ENCODE measurements at places on chromosomes 5 and 9.

GRCh38 chr9:81224166-81225081 is 464.9 kb downstream of the TLE1 start:
- no peak for DNase-seq

- peak; percentile 83 for DNase-seq
These were observed 41.4 kb upstream of the DNAH5 start for GRCh38 chr5:13985731-13986418.

DNA sequence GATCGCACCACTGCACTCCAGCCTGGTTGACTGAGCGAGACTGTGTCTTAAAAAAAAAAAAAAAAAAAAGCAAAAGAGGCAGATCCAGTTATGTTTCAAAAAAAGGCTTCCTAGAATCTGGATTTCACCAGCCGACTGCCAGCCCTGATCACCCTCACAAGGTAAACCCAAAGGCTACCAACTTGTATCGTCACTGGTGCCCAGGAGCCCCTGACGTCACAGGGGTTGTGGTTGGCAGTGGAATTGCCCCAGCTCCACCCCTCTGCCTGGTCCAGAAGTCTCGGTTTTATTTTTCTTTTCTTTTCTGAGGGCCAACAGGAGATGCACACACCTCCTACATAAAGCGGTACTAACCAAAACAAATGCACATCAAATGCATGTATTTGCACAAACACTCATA is 6.0 kb upstream of the LMX1B start:
- no peak for DNase-seq

GRCh38 chr5:59474324-59474723 is 419.2 kb downstream of the PDE4D start:
- DNase-seq, result no peak

GRCh38 chr5:78003919-78004318 is 227.8 kb upstream of the TBCA start:
- no peak for DNase-seq

DNA sequence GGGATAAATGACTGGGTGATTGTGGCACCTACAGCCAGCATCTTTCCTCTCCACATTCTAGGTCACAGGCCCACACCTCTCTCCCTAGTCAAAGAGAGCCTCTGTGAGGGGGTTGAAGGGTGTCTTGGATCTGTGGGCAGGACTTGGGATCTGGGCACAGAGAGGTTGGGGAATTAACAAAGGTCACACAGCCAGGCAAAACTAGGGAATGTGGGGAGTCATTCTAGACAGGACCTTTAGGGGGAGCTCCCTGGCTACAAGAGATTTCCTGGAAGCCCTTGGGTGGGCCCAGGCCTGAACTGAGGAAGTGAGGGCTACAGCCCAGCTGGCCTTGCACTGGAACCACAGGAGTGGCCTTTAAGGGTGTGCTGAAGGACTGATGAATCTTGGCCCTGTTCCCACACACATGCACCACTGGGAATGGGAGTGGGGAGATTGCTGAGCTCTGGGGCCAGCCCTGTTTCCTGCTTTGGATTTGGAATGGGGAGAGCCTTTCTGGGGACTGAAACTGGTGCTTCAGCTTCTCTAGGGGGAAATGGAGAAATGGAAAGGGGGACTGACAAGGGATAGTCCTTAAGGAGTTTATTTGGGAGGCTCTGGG is 12.4 kb upstream of the CXXC5 start:
- DNase-seq, result peak; percentile 98

DNA sequence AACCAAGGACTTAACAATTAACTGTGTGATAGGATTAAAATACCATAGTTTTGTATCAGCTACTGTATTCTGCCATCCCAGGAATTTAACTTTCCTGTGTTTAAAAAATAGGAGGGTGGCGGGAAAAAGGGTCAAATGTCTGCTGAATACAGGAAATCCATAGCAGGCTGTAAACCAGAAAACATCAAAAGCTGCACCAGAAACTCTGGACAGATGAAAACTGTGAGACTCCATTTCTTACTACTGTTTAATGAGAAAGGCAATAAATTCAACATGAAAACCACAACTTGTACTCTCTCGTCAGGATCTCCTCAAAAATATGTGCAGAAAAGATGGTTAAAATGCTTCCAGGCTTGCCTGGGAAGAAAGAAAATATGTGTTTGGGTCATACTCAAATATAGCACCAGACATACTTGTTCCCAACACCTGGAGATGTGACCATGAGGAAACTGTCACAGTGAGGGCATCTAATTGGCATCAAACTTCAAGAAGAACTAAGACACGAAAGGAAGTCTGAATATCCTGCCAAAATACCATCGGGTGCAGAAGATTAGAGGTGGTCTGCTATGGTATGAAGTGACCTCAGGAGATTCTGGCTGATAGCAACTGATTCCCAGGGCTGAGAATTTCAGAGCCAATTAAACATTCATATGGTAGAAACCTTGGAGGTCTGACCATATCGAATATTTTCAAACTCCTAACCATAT is 164.7 kb upstream of the TARS1 start:
- no peak for DNase-seq

GRCh38 chr5:150780187-150780692 is 1.7 kb downstream of the SMIM3 start:
- no peak for DNase-seq

- no peak for DNase-seq
These were observed 46.8 kb downstream of the FREM1 start for GRCh38 chr9:14863402-14863801.

DNA sequence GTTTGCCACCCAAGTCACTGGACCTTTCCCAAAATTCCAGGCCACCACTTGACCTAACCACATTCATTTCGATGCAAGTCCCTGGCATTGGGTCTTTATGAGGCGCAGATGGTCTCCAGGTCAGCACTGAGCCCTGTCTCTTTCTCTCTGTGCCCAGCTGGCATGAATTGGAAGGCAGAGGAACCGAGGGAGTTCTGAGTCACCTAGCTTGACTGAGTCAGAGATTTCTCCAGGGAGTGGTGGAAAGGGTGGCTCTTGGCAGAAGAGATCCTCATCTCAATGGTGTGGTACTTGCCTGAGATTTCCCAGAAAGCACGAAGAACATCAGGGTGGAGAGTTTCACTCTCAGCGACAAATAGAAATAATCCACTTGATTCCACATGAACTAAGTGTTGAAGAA is 43.8 kb downstream of the WDR36 start:
- DNase-seq, result peak; percentile 24

DNA sequence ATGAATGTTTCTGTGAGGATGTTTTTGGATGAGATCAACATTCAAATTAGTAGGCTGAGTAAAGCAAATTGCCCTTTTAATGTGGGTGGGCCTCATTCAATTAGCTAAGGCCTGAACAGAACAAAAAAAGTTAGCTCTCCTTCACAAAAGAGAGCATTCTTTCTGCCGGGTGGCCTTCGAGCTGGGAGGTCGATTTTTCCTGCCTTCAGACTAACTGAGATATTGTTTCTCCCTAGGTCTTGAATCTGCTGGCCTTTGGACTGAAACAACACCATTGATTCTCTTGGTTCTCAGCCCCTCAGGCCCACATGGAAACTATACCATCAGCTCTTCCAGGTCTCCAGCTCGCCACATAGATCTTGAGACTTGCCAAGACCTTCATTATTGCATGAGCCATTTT is 29.1 kb upstream of the FREM1 start:
- DNase-seq, result no peak

GRCh38 chr5:9455826-9456434 is 89.9 kb downstream of the SEMA5A start:
- DNase-seq, result no peak

DNA sequence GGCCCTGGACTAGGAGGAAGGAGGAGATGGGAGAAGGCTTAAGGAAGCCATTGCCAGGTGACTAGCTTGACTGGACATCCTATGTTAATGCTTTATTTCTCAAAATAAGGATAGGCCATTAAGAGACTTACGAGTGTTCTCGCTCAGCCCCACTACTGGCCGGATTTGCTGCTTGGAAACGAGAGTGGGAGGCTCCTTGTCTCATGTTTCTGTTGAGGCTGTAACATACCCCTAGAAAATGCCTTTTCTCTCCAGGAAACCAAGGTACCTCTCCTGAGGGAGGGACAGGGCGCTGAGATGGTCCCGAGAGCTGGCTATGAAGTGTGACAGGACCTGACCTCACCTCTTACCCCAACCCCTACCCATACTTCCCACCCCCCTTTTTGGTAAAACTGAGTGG is 60.0 kb downstream of the RALGPS1 start:
- DNase-seq, result no peak

- no peak for DNase-seq
These were observed 25.2 kb downstream of the TGFBR1 start for GRCh38 chr9:99130069-99130468.

DNA sequence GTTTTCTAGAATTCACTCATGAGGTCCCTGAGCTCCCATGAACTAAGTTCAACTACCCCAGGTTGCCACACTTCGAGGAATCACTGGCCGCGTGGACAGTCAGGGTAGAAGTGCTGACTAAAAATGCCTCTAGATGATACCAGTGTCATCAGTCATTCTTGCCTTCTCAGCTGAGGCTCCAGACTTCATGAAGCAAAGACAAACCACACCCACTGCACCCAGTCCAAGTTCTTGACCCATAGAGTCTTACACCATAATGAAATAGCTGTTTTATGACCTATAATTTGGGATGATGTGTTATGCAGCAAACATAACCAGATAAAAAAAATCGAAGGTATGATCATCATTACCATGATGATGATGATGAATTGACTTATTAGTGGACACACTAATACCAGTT is 632.9 kb upstream of the TLE4 start:
- no peak for DNase-seq

DNA sequence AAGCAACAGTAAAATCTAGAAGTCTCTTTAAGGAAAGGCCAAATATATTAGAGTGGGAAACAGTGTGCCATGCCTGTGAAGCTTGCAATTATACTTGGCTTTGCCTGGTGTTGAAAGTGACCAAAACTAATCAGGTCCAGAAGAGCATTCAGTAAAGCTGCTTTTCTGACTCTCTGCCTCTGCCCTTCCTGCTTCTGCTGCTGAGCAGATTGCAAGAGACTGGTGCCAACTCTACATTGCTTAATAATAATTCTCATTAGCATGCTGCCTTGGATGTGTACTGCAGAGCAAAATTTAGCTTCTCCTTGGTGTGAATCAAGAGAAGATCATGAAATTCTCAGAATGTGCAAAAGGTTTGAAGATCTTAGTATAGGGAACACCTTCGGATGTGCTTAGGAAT is 120.4 kb upstream of the RFX3 start:
- no peak for DNase-seq

DNA sequence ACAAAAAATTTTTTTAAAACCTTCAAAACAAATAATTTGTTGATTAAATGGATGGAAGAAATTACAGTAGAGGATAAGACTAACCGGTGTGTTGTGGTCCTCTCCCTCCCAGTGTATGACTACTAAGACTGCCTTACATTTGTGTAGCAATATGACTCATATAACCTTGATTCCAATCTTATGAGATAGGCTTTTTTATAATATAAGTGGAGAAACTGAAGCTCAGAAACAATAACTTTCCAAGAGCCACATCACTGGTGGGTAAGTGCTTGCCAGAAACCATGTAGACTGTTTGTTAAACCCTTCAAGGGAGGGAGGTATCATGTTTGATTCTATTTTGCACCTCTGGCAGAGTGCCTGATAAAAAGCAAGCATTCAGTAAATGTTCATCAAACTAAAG is 47.5 kb downstream of the NLN start:
- peak; percentile 32 for DNase-seq

DNA sequence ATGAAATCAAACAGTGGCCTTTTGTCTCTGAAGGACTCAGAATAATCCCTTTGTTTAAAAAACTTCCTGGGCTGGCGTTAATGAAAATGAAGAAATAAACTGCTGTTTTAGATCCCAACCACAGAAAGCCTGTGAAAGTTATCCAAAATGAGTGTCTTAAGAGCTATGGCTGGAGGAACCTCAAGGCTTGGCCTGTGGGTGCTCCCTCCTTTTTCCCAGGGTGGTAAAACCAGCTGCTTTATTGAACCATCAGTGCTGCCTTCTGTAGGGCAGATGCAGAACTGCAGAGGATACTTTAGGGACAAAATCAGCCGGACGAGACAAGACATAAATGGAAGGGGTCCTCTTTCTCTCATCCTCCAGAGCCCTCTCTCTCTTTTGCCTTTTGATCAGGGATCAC is 100.9 kb downstream of the SMARCA2 start:
- DNase-seq, result no peak

DNA sequence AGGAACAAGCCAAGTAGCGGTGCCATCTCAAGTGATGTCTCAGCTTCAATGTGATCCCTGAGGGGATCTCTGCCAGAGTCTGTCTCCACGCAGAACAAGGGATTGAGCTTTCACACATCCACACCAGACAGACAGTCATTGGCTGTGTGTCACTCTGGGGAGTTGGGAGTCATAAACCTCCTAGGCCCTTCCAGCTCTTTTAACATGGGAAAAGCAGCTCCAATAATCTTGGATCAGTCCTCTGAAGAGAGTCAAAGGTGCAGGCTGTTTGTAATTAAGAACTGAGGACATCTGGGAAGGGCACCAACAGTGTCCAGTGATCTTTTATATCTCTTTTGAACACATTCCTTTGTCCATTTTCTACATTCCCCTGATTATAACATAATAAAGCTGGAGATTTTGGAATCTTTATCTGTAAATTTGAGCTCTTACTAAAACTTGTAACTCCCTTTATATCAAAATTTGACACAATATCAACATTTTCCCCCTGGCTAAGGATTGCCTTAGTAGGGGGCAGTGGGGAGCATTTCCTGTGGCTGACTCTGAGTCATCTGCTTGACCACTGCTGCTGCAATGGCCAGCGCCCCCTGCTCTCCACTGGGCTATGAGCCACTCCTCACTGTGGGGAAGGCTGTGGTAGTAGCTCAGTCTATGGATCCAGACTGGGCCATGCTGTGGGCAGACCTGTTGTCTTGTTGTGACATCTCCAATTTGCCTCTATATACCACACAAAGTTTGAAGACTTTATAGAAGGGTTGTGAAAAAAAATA is 284.4 kb downstream of the OSTF1 start:
- no peak for DNase-seq

DNA sequence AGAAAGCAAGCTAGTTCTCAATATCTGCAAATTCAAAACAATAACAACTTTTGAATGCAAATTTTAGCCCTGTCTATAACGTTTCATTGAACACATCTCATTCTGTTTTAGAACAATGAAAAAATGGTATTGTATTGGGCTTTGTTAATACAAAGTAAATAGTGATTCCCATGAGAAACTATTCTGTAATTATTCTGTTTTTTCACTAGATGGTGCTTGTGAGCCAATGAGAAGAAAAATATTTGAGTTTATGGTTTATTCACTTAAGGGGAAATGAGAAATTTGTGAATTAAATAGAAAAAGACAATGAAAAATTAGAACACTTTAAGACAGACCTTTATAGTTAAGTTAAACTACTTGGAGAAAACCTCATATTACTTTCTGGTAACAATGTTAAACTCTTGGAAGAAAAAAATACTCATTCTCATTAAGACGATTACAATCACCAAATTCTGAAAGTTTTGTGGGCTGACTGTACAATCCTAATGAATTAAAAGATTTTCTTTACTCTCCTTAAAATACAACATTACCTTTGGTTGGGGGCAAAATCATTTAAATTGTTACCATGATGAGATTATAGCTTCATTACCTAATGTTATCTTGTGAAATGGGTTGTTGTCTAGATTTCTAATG is 127.0 kb downstream of the NNT start:
- DNase-seq, result no peak

Measured in HFF-Myc (cell line).